Panc1 (cell line): ENCODE measurements at places on chromosomes 12 and 14. TPM values are rescaled to one million over a fixed set of nuclear protein-coding genes. Genes with fewer than 3 reads are reported as not detected.

DNA sequence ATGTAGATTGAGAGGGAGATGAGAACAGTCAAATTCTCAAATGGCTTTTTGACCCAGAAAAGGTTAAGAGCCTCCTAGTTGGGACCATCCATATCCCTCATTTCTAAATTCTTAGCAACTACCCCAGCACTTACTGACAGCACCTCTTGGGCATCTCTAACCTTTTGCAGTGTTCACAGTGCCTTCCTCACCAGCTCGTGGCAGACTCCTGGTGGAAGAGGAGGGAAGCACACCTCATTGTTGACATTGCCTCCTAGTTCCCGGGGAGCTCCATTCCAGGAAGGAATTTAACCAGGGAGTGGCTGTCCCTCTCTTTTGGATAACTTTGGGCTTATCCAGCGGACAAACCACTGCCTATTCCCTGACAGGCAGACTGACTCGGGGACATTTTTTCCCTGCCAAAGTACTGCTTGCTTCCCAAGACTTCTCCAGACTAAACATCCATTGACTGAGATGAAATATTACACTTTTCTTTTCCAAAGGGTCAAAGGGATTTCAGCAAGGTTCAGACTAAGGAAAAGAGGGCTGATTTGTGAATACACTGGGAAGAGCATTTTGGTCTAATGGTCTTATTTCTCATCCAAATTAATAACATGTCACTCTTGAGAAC, 9.0 kb upstream of the OR6J1 start:
- no peak for DNase-seq
- no peaks in the 10 kb centered on the region for H3K4me1 ChIP-seq
- no peak overlapping the region for H3K4me3 ChIP-seq
- H3K27ac ChIP-seq: no peak overlapping the region
- no peaks in the 10 kb centered on the region for H3K36me3 ChIP-seq

DNA sequence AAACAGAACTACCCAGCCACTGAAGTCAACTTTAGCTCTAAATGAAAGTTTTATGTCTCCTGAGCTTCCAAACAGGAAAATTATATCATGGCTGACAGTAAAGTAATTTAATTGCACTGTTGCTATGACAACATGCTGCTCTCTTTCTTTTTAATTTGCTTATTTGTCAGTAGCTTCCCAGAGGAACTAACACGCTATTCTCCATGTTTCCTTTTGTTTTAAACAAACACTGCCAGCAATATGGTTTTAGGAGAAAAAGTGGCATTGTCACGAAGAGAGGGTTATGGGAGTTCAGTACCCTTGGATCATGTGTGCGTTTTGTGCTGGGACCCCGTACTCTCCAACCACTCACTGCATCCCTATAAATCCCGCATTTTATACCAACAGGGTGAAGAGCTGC, 1.9 kb downstream of the FOXN3 start:
- no peak overlapping the region for H3K27ac ChIP-seq
- H3K4me3 ChIP-seq: no peak overlapping the region; the same call in 1 of the 2 replicates
- H3K4me1 ChIP-seq: no peaks in the 10 kb centered on the region

DNA sequence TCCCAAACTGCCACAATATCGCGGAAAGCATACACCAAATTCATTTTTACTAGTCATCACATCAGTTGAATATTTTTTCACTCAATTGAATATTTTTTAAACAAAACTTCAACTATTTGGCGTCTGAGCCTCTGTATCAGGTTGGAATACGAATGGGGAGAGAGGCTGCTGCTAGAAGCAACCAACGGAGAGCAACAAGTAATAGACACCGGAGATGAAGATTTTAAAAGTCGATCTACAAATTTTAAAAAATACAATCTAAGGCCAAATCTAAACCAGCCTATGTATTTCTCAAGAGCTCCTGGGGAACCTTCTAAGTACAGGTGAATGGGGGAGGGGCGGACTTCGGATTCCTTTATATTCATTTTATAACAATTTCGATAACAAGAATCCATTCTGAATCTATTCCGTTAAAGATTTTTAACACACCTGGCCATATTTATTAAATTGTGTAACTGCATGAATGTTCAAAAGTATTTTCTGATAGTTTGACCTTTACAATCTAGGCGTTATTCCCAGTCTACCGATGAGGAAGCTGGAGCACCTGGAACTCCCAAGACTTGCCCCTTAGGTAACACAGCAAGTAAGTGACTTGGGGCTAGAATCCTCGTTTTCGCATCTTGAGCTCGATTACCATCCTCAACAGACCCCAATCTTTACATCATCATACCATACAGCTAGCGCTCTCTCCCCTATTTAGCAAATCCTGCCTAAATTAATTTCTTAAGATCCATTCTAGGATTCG, 1.2 kb downstream of the GNPNAT1 start:
- no peaks in the 10 kb centered on the region for H3K27me3 ChIP-seq
- DNase-seq: no peak
- peaks cover 6% of the 10 kb centered on the region; the same call in 1 of the 2 replicates for H3K36me3 ChIP-seq
- H3K4me3 ChIP-seq: peak overlapping the region; percentile 83
- peaks cover 5% of the 10 kb centered on the region for H3K4me1 ChIP-seq

The TDRD9 gene
- not detected for total RNA-seq

DNA sequence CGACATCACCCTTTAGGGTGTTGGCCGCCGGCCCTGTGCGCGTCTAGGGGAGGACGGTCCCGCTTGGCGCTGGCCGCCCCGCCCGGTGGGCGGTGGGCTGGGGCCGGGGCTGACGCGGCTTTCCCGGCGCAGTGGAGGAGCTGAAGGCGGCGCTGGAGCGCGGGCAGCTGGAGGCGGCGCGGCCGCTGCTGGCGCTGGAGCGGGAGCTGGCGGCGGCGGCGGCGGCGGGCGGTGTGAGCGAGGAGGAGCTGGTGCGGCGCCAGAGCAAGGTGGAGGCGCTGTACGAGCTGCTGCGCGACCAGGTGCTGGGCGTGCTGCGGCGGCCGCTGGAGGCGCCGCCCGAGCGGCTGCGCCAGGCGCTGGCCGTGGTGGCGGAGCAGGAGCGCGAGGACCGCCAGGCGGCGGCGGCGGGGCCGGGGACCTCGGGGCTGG, 3.6 kb downstream of the TNFAIP2 start:
- DNase-seq: no peak
- H3K36me3 ChIP-seq: no peaks in the 10 kb centered on the region
- peak overlapping the region; percentile 87 for H3K27ac ChIP-seq
- peaks cover 52% of the 10 kb centered on the region for H3K4me1 ChIP-seq
- H3K27me3 ChIP-seq: no peaks in the 10 kb centered on the region

GRCh38 chr14:85063747-85064146, 466.2 kb upstream of the FLRT2 start:
- H3K36me3 ChIP-seq: no peaks in the 10 kb centered on the region
- no peaks in the 10 kb centered on the region for H3K27me3 ChIP-seq
- no peak for DNase-seq
- H3K4me3 ChIP-seq: no peak overlapping the region

DNA sequence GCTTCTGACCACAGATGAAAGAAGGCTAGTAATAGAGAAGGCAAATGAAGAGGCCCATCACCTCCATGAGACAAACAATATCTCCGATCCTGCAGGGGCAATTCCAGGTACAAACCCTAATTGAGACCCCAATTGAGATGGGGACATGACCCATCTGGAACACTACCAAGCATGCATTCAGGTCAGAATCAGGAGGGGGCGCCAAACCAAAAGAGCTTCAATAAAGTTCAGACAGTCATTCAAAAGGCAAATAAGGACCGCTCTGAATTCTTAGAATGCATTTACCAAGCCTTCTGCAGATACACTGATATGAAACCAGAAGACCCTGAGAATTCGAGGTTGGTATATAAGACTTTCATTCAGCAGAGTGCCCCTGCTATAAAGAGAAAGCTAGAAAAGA, 10.2 kb upstream of the EDDM3B start:
- H3K27ac ChIP-seq: no peak overlapping the region
- H3K27me3 ChIP-seq: no peaks in the 10 kb centered on the region
- no peak overlapping the region for H3K4me3 ChIP-seq
- no peaks in the 10 kb centered on the region for H3K36me3 ChIP-seq
- no peak for DNase-seq
- H3K4me1 ChIP-seq: no peaks in the 10 kb centered on the region

The GPRC5D gene
- not detected for total RNA-seq

GRCh38 chr12:11648514-11649412, 711 bp upstream of the ETV6 start:
- no peaks in the 10 kb centered on the region for H3K27me3 ChIP-seq
- peak overlapping the region; percentile 96 for H3K27ac ChIP-seq
- peak; percentile 41 for DNase-seq
- H3K36me3 ChIP-seq: peaks cover 2% of the 10 kb centered on the region; the same call in 1 of the 2 replicates
- peak overlapping the region; percentile 80 for H3K4me3 ChIP-seq
- peaks cover 13% of the 10 kb centered on the region; the same call in 1 of the 2 replicates for H3K4me1 ChIP-seq

The ATP5F1B gene
- total RNA-seq: 999 TPM

DNA sequence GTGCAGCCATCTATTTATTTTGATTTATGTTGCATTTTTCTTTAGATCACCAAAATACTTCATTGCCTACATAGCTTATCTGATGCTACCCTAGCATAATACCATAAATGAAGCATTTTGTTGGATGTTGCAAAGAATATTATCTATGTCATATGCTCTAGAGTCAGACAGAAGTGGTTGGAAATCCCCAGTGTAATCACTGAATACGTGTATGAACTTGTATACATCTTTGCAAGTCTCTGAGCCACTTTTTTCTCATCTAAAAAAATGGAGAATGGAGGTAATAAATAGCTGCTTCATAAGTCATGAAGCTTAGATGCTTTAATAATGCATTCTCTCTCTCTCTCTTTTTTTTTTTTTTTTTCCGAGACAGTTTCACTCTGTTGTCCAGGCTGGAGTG, 18.5 kb downstream of the EVL start:
- H3K36me3 ChIP-seq: no peaks in the 10 kb centered on the region
- H3K27ac ChIP-seq: no peak overlapping the region
- no peak for DNase-seq
- H3K4me1 ChIP-seq: no peaks in the 10 kb centered on the region

DNA sequence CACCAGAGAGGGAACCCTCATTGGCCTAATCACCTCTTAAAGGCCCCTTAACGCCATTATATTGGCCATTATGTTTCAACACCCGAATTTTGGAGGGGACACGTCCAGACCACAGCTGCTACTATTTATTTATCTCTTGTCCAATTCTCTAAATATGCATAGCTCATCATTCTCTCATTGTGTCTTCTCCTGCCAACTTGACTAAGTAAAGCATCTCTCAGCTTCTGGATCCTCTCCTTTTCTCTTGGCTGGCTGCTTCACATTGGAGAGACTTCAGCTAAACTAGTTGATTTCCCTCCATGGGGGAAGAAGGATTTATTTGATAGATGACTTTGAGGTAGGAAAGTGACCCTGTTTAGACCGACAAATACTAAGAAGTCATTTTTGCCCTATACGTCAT, 120.4 kb upstream of the KRR1 start:
- no peaks in the 10 kb centered on the region for H3K27me3 ChIP-seq
- no peak overlapping the region for H3K4me3 ChIP-seq
- peak overlapping the region; percentile 77 for H3K27ac ChIP-seq
- DNase-seq: no peak

The DEPDC4 gene
- 2.6 TPM for total RNA-seq

GRCh38 chr14:48970943-48971342, 615.2 kb downstream of the RPS29 start:
- H3K4me3 ChIP-seq: no peak overlapping the region
- H3K27me3 ChIP-seq: no peaks in the 10 kb centered on the region
- no peaks in the 10 kb centered on the region for H3K4me1 ChIP-seq
- no peaks in the 10 kb centered on the region for H3K36me3 ChIP-seq

- H3K36me3 ChIP-seq: no peaks in the 10 kb centered on the region
- no peaks in the 10 kb centered on the region for H3K4me1 ChIP-seq
- no peak overlapping the region for H3K27ac ChIP-seq
- no peak overlapping the region for H3K4me3 ChIP-seq
- no peak for DNase-seq
Measured at GRCh38 chr12:3743803-3744202, 9.1 kb downstream of the CRACR2A start.

GRCh38 chr12:122102331-122102730, 23.8 kb downstream of the MLXIP start:
- peaks cover 72% of the 10 kb centered on the region for H3K4me1 ChIP-seq
- H3K27ac ChIP-seq: peak overlapping the region; percentile 77
- no peak for DNase-seq
- no peak overlapping the region for H3K4me3 ChIP-seq

- no peaks in the 10 kb centered on the region for H3K36me3 ChIP-seq
- H3K27ac ChIP-seq: no peak overlapping the region
- H3K4me1 ChIP-seq: no peaks in the 10 kb centered on the region
- H3K4me3 ChIP-seq: no peak overlapping the region
- DNase-seq: no peak
Measured at GRCh38 chr12:93007544-93007943, 78.4 kb upstream of the EEA1 start.

DNA sequence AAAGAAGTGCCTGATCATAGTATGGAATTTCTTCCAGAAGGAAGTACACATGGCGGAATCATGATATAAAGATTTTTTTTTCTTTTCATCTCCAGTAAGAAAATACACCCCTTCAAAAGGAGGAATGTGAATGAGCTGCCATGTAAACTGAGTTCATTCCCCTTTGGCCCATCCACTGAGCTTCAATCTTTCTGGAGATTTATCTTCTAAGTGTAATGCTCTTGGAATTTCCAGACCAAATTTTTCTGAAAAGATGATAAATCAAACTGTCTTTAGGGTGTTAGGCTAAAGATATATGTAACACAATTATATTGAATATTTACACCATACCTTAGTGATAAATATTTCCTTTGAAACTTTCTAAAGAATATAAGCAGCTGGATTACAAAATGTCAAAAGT, 5.2 kb downstream of the DCN start:
- H3K4me3 ChIP-seq: no peak overlapping the region
- H3K27me3 ChIP-seq: no peaks in the 10 kb centered on the region
- no peaks in the 10 kb centered on the region for H3K4me1 ChIP-seq

- H3K36me3 ChIP-seq: no peaks in the 10 kb centered on the region
- H3K4me3 ChIP-seq: no peak overlapping the region
- H3K27me3 ChIP-seq: no peaks in the 10 kb centered on the region
Measured at GRCh38 chr14:80084196-80084595, 127.1 kb downstream of the DIO2 start.

The SOX5 gene
- 0.23 TPM for total RNA-seq

The TAS2R50 gene
- total RNA-seq: 0.18 TPM

GRCh38 chr12:7100239-7100638, 8.0 kb upstream of the C1R start:
- no peaks in the 10 kb centered on the region for H3K27me3 ChIP-seq
- no peak for DNase-seq
- H3K27ac ChIP-seq: no peak overlapping the region
- no peaks in the 10 kb centered on the region for H3K4me1 ChIP-seq
- no peak overlapping the region for H3K4me3 ChIP-seq
